Stimulated activated CD4-positive, alpha-beta T cell treated with anti-CD3 and anti-CD28 coated beads, Interleukin-1b, Interleukin-23, amount 100 ng/mL, for 48 hours (primary cell): ENCODE measurements at places on chromosomes 1 and 21.
A peak's percentile ranks its signal among the peaks of the same experiment; 100 is the strongest.

GRCh38 chr1:3571263-3571662, 40.0 kb downstream of the MEGF6 start:
- no peak for DNase-seq

DNA sequence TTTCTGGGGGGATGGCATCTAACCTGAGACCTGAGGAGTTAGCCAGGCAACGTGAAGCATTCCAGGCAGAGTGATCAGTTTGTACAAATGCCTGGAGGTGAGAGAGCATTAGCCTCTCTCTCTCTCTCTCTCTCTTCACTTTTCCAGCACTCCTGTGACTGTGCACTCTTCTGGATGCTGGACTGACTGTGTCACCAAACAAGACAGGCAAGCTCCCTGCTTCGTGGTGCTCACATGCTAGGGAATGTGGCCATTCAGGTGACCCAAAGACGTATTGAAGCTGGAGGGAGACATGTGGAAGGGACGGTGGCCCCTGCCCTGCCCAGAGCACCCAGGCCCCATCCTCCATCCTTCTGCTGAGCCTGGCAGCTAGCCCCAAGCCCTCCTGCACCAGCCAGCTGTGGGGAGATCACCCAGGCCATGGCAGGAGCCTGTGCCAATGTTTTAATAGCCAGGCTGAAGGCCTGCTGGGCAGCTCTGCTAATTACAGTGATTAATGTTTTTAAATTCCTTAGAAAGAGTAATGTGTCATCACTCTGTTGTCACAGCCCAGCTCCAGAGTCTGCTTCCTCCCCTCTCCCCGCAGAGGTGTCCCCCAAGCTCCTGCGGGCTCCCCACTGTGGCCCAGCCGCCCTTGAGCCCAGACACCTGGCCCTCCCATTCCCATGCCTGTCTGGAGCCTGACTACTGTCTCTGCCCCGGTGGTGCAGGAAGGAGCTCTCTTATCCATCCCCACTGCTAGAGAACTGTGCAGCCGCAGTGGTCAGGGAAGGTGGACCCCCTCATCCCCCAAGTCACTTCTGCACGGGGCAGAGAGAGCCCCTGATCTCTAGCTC, 48.9 kb downstream of the UBIAD1 start:
- DNase-seq: no peak

- peak; percentile 45 for DNase-seq
These were observed at the start of gene SV2A for GRCh38 chr1:149917571-149918144. Gene SV2A (minus strand): TSS chr1:149917844. CDS start chr1:149913840, 4,004 bp downstream.

DNA sequence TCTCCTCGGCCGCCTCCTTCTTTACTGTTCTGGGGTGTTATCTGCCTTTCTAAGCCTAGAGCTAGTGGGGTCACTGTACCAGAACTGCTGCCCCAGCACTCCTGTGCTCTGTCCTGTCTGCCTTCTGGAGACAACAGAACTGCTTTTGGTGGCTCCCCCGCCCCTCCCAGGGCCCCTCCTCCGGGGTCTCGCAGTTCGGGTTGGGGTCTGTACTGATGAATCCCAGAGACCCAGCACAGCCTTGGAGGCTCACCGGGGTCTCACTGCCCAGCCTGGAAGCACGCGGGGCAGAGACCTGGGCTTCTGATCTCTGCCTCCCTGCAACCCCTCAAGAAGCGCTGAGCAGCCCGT, 3.2 kb upstream of the PLEKHA6 start:
- DNase-seq: no peak

DNA sequence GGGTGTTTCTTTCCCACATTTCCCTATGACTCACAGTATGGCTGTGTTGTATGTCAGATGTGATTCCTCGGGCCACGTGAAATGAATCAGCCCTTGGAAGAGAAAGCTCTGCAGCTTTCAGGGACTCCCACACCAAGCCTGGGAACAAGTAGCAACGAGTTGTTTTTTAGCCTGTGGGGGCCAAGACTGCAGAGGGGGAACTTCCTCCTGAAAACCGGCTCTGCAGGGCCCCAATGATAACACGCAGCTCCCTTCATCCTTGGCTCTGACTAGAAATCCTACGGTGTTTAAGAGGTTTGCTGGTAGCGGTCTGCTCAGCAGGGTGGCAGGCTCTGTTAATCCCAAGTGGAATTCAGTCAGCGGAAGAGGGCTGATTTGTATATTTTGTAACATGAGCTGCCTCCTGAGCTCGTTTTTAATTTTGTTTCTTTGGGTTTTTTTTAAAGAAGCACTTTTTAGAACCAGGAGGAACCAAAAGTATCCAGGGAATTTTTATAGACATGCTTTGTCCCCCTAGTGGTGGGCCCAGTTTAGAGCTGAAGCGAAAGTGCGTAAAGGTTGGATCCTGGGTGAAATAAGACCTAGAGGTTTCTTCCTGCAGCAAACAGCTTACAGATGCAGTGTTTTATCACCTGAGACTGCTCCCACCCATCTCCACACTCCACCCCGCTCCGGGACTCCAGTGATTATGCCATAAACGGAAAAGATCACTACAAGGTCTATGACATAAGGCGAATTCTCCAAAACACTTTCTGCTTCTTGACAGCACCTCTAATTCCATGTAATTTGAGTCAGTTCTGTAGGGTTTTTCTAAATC, 48.8 kb downstream of the LAMC2 start:
- no peak for DNase-seq

- no peak for DNase-seq
These were observed 147.7 kb downstream of the FAF1 start for GRCh38 chr1:50812346-50812745.

GRCh38 chr1:198959032-198959431, 320.2 kb downstream of the PTPRC start:
- no peak for DNase-seq

GRCh38 chr1:204788470-204788869, 82.2 kb upstream of the NFASC start:
- no peak for DNase-seq

GRCh38 chr1:230977761-230978490, 735 bp downstream of the TTC13 start:
- DNase-seq: peak; percentile 26

DNA sequence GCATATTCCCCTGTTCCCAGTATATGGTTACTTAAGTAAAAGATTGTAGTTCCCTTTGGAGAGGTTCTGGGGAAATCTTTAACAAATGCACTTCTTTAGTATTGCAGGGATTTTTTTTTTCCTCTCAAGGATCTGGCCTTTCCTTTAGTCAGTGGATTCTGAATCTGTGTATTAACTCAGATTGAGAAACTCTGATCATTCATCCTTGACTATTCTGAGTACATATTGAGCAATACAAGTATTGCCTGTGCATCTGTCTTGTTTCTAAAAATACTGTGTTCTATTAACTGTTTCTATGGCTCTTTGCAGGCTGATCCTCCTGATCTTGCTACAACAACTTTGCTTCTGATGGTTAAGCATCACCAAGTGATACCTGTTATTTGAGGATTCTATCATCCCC, 67.8 kb upstream of the FGGY start:
- DNase-seq: no peak

GRCh38 chr1:48206371-48206770, 16.1 kb upstream of the SLC5A9 start:
- no peak for DNase-seq

DNA sequence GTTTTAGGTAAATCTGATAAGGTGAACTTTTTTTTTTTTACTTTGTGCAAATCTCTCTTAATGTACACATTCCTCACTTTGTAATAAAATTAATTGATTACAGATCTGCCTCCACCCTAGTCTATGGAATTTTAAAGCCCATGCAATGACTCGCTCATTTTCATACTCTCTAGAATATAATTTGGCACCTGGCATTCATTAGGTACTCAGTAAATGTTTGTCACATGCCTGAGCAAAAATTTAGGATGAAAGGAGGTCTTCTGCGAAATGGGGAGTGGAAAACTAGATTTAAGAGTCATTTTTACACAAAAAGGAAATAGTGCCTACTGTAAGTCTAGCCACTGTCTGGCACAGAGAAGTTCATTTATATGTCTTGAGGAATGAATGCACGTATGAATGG, 350.1 kb downstream of the DPYD start:
- no peak for DNase-seq

DNA sequence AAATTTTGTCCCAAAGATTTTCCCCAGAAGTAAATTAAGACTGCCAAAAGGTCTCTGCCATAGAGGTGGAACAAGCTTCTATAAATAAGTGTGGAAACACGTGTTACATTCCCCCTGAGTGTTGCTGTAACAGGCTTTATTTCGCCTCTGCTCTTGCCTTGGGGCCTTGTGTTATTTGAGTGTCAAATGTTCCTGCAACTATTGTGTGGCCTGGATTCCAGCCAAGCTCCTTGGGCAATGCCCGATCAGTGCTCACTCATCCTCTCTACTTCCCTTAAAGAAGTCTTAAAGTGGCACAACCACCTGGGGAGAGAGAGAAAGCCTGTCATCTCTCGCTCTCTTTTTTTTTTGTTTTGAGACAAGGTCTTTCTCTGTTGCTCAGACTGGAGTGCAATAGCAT, 156.7 kb downstream of the NR5A2 start:
- no peak for DNase-seq

- DNase-seq: peak; percentile 22
These were observed 45.4 kb upstream of the SELENON start for GRCh38 chr1:25754470-25755181.

DNA sequence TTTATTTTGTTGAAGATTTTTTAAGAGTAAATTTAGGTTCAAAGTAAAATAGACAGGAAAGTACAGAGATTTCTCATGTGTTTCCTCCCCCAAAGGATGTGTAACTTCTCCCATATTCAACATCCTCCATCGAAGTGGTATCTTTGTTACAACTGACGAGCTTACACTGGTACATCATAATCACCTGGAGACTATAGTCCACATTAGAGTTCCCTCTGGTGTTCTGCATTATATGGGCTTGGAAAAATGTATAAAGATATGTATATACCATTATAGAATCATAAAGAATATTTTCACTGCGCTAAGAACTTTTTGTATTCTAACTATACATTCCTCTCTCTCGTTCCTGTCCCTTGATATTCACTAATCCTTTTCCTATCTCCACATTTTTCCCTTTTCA, 203.7 kb downstream of the AMY1C start:
- DNase-seq: no peak

DNA sequence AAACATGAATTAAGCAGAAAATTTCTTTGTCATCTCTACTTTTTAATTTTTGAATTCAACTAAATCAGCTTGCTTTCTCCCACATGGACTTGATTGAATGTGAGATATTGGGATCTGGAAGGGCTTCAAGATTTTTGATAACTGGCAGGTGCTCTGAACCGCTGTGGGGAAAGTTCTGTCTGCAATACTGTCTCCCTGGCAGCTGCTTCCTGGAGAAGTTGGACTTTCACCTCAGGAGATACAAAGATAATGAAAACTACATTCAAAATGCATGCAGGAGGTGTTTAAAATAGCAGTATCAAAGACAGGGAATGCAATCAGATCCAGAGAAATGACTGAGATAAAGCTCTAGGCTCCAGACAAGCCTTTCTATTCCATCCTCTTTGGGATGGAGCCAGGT, 338.3 kb downstream of the NEGR1 start:
- no peak for DNase-seq

GRCh38 chr1:225674381-225674780, 21.5 kb upstream of the ENAH start:
- no peak for DNase-seq

GRCh38 chr1:112788561-112788960, 73.4 kb upstream of the PPM1J start:
- DNase-seq: no peak

GRCh38 chr1:5915587-5916571, 76.3 kb downstream of the NPHP4 start:
- DNase-seq: peak; percentile 19

DNA sequence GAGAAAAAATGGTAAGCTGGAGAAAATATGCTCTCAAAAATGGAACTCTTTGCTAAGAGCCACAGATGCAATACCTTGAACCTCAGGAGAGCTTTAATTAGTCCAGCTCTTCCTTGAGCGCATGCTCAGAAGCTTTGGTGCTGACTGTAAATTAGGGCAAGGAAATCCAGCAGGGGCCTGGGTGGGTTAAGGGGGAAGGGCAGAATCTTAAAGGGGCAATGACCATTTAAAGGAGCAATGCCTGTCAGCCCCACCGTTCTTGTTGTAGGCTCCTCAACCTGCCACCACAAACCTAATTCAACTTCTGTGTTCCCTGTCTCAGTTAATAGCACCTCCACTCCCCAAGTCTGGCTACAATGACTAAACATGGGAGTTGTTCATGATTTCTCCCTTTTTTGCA, 6.8 kb upstream of the SLC22A15 start:
- DNase-seq: no peak

GRCh38 chr1:54246116-54246721, 46.3 kb downstream of the MRPL37 start:
- DNase-seq: no peak

DNA sequence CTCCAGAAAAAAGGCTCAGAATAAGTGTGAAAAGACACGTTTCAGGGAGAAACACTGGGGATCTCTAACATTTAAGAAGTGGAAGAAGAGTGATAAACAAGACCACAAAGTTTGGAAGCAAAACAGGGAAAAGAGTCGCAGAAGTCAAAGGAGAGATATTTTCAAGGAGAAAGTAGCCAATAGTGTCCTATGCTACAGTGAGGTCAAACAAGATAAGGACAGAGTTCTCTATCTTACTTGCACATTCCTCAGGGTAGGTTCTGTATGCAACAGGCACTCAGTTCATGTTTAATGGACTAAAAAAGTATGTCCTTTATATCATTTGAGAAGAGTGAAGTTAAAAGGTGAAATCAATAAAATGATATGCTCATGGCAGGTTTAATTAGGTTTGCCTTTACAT, 13.8 kb upstream of the EDEM3 start:
- no peak for DNase-seq

DNA sequence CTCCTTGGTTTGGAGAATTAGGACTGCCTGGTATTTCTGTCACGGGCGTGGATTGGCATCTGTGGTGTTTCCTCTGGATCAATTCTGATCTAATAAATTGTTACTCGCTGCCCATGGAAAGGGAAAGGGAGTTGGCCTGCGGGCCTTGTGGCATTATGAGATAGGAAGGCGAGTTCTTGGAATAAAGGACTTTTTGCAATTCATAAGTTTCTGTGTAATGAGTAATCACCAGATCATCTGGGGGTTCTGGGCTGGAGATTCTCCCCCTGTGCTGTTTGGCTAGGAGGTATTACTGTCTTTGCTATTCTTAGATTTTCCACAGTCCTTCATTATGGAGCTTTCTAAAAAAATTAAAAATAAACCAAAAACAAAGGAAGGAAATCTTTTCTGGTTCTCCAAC, 315.9 kb downstream of the CAMTA1 start:
- no peak for DNase-seq

- DNase-seq: no peak
These were observed 3.2 kb downstream of the DVL1 start for GRCh38 chr1:1345860-1346500.

DNA sequence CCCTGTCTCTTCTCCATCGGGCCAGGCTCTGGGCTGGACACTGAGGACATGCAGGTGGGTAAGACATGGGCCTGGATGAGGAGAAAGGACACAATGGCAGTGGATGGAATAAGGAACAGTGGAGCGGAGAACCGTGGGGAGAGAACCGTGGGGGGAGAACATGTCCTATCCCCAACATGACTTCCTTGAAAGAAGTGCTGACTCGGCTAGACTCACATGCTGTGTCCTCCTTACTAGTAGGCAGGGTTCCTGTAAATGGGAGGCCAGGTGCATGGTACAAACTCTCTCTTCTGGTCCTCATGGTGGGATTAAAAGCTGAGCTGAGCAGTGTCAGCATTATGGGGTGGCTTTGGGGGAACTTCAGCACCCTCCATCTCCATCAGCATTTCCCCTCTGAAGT, 137.4 kb upstream of the CSF3R start:
- DNase-seq: no peak

- no peak for DNase-seq
These were observed 15.0 kb downstream of the NES start for GRCh38 chr1:156662005-156662799.

GRCh38 chr1:43952731-43953346, 6.1 kb downstream of the IPO13 start:
- DNase-seq: no peak
